ENCODE measurements at places on chromosomes 5 and 9.

- no peak for DNase-seq
Measured at GRCh38 chr5:96083361-96083881, 121.8 kb upstream of the ELL2 start.

DNA sequence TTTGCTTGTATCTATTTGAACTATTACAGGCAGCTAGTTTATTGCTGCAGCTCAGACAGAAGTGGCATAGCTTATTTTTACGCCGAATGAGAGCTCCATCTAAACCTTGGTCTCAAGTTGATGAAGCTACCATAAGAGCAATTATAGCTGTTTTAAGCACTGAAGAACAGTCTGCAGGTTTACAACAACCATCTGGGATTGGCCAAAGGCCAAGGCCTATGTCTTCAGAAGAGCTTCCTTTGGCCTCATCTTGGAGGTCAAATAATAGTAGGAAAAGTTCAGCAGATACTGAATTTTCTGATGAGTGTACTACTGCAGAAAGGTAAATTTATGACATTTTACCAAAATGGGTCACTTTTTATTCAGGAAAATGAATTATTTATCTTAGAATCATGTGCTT lies 67.9 kb downstream of the YTHDC2 start:
- no peak for DNase-seq

DNA sequence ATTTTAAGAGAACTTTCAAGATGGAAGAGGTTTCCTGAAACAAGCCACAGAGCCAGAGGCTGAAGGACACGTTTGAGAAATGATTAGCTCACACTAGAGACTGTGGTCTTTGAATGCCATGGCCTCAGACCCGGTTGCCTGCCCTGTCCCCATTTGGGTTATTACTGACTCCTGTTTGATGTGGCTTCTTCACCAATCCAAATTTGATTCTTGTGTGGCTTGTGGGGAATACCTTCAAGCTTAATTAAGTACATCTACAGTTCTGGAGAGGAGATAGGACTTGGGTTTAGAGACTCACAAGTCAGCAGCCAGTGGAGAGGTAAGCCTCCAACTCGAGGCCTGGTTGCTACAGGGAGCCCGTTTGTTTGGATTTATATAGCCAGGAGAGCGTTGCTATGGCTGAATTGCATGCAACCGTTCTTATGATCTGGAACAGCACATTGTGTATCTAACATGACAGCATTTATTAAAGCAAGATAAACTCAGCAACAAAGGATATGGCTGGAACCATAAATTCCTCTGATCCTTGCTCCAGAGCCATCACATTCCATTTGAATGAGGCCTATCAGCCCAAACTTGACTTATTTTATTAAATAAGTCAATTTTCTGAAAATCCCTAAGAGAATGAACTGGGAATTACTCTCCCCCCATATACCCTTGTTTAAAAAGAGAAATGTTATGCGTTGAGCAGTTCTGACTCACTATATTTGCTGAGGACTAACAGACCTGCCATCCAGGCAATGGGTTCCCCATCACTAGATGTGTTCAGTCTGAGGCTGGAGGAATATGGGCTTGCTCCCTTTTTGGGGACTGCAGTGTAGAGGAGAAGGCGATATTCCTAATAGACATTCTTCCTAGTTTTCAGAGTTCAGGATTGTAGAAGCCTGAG lies 88.4 kb upstream of the TNFSF8 start:
- DNase-seq: no peak

DNA sequence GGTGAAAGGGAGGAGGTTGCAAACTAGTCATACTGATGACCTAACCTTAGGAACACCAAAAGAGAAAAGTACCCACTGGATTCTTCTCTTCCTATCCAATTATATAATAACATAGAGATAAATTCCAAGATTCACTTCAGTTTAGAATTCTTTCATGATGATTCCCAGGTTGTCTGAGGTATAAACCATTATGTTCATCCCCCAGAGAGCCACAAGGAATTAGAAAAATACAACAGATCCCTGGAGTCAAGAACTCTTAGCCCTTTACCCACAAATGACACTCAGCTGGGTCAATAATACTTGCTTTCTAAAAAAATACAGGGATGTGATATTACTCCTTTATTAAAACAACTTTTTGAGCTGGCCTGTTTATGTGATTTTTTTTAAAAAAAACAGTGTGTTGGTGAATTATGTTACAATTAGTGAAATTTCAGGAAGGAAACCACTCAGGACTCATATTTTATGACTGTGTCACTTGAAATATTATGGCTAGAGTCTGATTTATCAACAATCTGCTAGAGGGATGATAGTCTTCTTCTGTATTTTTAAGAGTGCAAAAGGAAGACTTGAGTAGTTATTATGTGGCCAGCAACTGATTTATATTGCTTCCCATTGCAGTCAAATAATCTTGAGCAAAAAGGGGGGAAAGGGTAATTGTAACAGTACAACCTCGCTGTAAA lies 338.2 kb downstream of the NFIB start:
- DNase-seq: no peak

- DNase-seq: no peak
Measured at GRCh38 chr5:132321109-132321721, 27.0 kb downstream of the SLC22A4 start.

GRCh38 chr5:89498699-89499098 lies 615.7 kb upstream of the MEF2C start:
- no peak for DNase-seq

GRCh38 chr9:77440057-77440456 lies 208.1 kb downstream of the GNA14 start:
- DNase-seq: no peak

GRCh38 chr5:173736923-173737412 lies 120.5 kb upstream of the BOD1 start:
- no peak for DNase-seq

DNA sequence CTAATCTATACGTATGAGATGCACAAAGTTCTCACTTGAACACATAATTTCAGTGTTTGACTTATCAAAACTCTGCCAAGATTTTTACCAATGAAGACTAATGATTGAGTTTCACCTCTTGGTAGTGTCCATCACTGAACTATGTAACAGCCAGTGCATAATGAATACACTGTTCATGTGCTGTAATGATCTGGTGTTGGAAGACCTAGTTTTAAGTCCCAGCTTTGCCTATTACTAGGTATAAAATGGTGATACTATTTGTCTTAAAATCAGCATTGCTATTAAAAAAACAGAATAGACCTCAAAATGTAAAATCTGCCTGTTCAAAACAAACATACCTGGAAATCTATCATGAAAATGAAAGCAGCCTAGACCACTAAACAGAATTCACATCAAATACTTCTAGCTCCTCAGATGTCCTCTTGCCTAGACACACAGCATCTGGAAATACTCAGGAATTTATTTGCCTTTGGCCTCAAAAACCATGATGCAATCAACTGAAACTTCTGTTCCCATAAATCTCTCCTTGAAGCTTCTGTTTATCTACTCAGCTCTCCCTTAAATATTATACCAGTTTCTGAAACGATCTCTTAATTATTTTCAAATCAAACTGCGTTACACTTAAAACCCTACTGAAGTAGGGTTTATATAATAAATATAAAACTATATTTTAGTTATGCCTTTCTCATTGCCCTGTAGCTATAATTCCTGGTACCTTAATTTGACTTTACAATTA lies 38.1 kb downstream of the MRPS27 start:
- DNase-seq: no peak

- no peak for DNase-seq
Measured at GRCh38 chr5:143001764-143002351, 231.7 kb downstream of the ARHGAP26 start.

- no peak for DNase-seq
Measured at GRCh38 chr5:112933651-112934365, 11.8 kb upstream of the REEP5 start.

- DNase-seq: no peak
Measured at GRCh38 chr9:92147030-92147851, 32.0 kb upstream of the SPTLC1 start.
